ENCODE measurements at places on chromosomes 2 and 18.

DNA sequence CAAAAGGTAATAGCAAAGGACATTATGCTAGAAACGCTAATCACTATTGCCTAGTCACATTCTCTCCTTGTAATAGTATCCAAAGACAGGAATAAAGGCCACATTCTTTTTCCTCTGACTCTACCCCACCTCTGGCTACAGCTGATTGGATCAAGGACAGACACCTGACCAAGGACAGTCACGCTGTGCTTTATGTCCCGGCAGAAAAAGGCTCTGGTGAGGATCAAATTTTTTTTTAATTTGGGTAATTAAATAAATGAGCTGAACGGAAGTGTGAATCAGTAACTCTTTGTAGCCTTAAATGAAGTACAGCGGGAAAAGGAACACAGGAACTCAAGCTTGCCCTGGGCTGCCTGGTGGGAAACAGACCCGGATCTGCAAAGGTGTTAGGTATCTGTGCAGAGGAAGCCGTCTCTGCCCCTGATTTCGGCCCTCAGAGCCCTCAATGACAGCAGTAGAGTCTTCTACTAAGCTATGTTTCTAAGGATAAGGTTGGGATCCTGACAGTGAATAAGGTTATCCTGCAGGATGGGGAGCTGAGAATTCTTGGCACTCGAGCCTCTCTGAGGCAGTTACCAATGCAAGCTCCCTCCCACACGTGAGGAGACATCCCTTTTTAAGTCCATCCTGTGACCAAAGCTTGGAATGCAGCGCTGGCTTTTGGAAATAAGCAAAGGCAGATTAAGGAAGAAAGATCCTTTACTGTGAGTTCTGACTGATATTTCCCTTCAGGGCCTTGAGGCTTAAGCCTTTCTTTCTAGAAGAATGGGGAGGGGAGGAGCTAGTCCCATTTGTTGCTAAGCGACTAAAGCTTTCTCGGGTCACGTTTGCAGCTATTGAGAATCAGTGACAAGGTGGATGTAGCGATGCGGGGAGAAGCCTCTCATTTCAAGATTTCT, 37.8 kb upstream of the IKZF2 start:
- DNase-seq, result no peak

GRCh38 chr2:190996338-190996946, 17.5 kb downstream of the STAT1 start:
- no peak for DNase-seq

DNA sequence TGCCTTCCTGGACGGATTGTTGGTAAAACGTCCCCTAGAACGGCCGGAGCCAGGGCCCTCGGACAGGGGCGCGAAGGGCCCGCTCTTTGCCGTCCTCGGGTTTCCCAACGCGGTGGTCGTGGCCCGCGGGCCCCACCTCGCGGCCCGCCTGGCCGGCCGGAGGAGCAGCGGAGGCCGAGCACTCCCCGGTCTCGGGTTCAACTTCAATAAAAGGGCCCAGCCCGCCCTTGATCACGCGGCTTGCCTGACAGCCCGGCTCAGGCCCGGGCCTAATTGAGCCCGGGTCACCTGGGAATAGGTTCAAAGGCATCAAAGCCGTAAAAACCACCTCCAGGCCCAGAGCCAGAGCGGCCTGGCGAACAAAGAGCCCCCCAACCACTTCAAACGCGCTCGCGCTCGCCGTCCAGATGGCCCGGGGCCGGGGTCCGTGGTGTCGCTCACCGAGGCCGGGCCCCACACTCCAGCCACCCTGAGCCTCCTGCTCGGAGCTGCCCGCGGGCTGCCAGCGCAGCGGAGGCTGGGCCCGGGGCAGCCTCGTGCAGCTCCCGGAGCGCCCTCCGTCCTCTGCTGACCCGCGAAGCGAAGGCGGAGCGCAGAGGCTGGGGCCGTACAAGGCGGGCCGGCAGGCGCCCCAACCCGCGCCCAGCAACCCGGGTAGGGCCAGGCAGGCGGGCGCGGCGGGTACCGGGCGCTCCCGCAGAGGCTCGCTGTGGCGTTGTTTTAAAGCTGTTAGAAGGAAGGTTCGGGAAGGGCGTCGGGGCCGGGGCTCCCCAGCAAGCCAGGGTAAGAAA, 1.1 kb upstream of the TWIST2 start:
- peak; percentile 83 for DNase-seq

DNA sequence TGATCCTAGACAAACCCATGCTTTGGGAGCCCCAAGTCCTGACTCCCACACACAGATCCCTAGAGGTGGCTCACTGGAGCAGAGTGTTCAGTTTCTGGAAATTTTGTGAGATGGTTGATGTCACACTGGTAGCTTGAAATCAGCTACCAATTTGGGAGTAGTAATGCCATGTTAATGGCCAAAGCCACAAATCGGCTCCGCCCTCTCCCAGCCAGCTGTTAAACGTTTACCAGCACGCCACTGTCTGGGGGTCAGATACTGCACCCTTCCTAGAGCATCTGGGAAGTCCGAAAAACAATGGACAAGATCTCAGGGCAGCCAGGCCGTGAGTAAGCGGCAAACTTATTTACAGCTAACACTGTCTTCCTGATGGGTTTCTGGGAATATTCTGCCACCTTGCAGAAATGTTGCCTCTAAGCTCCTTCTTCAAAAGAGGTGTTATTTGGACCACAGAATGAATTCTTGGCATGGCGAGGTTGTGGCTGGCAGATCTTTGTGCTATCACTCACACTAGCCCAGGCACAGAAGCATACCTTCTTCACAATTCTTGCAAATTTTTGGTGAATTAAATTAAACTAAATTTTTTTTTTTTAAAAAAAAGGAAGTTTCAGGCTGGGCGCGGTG, 60.2 kb upstream of the FZD7 start:
- no peak for DNase-seq

DNA sequence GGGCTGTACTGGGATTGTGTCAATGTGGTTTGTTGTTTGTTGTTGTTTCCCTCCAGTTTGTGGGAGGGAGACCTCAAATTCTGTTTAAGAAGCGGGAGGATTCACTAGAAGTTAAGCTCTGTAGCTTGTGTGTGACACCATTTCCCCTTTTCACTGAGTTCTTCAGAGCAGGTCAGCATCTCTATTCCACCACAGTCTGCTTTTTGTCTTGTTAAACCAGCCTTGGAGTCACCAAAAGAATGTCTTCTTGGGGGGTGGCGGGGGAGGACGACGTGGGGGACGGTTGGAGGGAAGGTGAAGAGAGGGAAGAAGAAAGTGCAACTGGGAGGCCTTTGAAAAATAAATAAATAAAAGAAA, 2.3 kb upstream of the BCL11A start:
- no peak for DNase-seq

DNA sequence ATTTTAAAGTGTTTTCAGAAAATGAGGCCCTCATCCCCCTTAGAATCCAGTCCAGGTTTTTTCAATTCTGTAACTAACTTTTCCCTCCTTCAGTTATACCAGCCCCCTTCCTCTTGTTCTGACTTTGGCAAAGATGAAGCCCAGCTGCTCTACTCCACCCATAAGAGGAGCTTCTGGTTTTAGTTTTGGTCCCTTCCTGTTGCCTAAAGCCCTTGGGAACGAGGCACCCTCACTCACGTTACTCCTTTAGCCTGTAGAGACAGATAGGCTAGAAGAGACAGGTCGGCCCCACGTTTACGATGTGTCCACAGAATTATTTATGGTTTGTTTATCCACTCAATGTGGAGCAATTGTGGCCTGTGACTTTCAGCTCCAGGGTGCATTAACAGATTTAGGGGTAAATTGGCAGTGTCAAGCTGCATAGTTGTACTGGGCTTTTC, 454.2 kb upstream of the TNP1 start:
- DNase-seq, result no peak

GRCh38 chr18:6649421-6650126, 79.9 kb upstream of the ARHGAP28 start:
- no peak for DNase-seq

DNA sequence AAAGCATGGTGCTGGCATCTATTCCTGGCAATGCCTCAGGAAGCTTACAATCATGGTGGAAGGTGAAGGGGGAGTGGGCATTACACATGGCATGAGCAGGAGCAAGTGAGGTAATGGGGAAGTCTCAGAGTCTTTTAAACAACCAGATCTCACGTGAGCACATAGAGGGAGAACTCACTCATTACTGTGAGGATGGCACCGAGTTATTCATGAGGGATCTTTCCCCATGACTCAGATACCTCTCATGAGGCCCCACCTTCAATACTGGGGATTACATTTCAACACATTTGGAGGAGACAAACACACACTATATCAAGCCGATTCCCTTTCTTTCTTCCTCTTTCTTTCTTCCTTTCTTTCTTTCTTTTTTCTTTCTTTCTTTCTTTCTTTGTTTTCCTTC, 47.9 kb upstream of the FANCL start:
- DNase-seq, result no peak

DNA sequence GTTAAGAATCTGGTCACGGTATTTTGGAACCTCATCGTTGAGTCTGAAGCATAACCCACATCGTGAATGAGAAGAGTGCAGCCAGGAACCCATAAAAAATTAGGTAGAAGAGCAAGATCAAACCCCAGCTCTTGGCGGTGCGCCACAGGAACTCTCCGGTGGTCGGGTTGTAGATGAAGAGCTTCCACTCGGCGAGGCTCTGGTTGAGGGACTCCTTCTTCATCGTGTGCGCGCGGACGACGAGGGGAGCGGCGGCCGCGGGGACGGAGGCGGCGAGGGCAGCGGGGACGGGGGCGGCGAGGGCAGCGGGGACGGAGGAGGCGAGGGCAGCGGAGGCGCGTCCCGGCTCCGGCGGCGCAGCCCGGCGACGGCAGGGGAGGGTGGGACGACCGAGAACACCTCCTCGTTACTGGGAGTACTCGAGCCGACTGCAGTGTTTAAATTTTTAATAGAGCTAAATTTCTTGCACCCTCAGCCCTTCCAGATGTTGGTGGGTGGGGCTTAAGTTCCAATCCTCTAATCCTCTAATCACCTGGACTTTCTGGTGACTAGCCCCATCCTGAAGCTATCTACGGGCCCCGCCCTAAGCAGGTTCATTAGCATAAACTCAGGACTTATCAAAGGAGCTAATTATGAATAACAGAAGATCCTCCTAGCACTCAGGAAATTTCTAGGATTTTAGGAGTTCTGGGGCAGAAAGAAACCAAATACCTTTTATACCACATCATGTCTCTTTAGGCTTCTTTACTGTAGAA, 20.4 kb upstream of the PAPOLG start:
- peak; percentile 82 for DNase-seq

GRCh38 chr2:19392191-19392590, 33.8 kb upstream of the OSR1 start:
- no peak for DNase-seq
